ENCODE measurements at places on chromosomes 16 and 17.
A peak's percentile ranks its signal among the peaks of the same experiment; 100 is the strongest.

GRCh38 chr17:7654832-7655540 lies 4.3 kb downstream of the ATP1B2 start:
- DNase-seq: no peak

DNA sequence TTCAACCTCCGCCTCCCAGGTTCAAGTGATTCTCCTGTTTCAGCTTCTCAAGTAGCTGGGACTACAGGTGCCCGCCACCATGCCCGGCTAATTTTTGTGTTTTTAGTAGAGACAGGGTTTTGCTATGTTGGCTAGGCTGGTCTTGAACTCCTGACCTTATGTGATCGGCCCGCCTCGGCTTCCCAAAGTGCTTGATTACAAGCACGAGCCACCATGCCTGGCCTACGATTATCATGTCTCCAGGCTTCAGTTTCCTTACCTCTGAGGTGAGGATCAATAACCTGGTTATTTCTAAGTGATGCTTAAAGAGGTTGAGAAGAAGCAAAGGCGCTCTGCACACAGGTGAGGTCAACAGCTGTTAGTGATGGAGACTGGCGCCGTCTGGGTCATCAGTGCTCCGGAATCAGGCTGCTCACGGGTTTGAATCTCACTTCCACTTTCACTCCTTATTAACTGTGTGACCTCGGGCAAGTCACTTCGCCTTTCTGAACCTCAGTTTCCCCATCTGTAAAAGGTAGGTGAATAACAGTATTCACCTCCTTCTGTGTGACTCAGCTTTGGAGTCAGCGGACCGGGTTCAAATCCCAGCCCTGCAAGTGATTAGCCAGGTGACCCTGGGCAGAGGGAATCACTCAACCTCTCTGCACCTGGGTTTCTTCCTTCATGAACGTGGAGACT lies 745 bp upstream of the ABCC1 start:
- no peak for DNase-seq

DNA sequence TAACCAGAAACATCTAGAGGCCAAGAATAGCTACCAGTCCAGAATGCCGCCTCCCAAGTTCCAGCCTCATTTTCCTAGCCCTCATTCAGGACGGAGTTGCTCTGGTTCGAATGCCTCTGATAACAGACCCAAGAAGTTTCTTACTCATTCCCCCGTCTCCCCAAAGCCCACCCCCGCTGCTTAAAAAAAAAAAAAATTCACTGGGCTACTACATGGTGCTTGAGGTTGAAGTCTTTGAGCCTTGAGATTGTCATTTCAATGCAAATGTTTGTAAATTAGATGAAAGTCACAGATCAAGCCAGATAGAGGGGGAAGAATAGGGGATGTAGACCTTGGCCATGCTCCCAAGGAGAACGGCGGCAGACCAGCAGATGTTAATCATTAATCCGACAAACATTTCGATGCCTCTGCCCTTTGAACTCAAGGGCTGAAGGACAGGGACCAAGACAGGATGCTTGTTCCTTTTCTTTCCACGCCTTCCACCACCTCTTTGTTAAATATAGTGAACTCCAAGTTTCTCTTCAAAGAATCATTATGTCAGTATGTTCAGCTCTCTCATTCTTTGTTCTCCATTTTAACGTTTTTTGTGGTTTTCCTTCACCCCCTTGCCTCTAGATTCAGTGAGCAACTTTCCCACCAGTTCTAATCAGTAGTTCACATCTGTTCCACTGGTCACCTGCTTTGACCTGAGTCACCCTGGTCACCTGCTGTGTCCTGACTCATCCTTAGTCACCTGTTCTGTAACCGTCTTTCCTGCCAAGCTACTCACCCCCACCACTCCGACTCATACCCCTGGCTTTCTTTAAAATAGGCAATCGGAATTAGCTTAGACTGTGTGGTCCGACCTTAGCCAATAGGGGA lies 190.3 kb downstream of the CPPED1 start:
- DNase-seq: peak; percentile 59

DNA sequence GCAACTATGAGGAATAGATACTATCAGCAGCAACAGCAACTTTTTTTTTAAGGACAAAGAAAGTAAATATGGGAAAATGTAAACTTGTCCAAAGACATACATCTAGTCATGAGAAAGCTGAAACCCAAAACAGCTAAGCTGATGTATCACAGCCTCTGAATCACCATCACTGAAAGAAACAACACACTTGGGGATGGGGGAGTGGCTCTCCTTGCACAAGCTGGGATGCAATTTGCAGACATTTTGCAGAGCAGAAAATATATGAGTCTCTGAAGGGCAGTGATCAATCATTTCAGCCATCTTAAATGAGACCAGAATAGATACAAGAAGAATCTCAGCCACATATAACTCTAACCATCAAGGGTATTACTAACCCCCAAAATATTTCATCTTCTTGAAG lies 79.1 kb downstream of the GRIN2A start:
- no peak for DNase-seq

DNA sequence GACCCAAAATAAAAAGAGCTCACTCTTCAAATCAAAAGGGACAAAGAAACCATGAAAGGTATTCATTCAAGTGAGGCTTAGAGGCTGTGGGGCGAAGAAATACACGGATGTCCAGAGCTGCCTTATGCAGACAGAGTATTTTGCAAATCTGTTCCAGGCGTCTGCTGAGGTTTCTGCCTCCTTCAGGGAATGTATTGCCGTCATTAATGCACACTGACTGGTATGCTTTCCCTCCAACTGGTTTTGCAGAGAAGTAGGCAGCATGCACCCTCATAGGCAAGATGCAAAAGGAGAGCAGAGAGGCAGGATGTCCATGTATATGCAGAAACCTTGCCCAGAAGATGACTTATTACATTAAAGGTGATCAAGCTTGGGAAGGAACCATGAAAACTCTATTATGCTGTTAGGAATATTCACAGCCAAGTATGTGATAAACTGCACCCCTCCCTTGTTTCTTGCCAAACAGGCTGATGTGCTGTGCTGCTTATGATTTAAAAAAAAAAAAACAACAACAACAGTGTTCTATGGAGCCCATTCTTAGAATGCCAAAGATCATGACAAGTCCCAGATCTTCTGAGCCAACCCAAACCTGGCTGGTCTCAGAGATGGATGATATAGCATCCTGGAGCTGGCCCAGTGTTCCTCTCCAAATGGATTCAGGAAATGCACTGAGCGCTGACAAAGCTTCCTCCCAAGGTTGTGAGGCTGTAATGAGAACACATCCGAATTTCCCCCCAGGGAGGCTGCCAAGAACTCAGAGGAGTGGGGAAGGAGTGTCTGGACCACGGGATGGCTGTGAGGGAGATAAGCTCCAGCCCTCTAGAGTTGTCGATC lies 77.6 kb upstream of the HLF start:
- no peak for DNase-seq

- DNase-seq: no peak
Measured at GRCh38 chr16:14427371-14427948, 202.6 kb downstream of the PARN start.

- no peak for DNase-seq
Measured at GRCh38 chr17:2034806-2035540, 5.0 kb downstream of the DPH1 start.

- no peak for DNase-seq
Measured at GRCh38 chr16:82363026-82363816, 193.2 kb upstream of the MPHOSPH6 start.

DNA sequence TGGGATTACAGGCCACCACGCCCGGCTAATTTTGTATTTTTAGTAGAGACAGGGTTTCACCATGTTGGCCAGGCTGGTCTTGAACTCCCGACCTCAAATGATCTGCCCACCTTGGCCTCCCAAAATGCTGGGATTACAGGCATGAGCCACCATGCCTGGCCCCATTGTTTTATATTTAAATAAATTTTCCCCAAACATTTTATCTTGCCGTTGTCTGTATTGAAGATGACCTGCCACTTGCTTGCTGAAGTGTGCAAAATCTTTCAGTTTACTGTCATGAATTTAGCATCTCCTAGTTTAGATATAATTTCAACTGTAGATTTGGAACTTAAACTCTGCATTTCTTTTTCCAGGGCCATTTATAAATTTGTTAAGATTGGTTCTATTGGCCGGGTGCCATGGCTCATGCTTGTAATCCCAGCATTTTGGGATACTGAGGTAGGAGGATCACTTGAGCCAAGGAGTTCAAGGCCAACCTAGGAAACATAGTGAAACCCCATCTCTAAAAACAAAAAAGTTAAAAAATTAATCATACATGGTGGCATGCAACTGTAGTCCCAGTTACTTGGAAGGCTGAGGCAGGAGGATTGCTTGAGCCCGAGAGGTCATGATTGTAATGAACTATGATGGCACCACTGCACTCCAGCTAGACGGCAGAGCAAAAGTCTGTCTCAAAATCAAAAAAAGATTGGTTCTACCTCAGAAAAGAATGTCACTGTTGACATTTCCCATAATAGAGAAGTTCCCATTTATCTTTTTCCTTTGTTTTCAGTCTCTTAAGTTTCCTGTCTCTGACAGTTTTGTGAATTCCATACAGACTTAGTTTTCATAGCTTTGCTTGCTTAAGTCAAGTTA lies 84.4 kb downstream of the VMP1 start:
- DNase-seq: no peak

GRCh38 chr17:82926716-82927115 lies 86.9 kb upstream of the ZNF750 start:
- no peak for DNase-seq

- DNase-seq: no peak
Measured at GRCh38 chr16:17269439-17269838, 201.3 kb downstream of the XYLT1 start.

DNA sequence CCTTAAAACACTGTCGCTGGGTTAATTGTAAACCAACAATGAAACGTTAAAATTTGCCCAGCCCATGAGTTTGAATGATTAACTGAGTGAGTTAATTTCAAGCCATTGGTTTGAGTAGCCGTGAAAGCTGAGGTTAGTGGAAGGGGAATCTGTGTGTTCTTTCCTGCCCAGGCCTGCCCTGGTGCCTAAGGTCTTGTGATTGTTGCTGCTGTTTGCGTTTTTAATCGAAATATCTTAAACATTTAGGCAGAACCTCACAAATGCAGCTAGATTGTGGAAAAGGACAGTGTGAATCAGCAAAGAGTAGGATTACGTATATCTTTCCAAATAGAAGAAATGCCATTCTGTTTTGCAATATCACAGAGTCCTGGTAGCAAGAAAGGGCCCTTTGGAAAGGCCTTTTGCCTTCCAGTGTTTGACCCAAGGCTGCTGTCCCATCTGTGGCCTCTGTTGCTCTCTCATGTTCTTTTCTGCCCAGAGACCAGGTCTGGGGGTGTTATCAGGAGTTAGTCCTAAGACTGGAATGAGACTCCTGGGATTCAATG lies 113.8 kb downstream of the MSI2 start:
- peak; percentile 25 for DNase-seq

DNA sequence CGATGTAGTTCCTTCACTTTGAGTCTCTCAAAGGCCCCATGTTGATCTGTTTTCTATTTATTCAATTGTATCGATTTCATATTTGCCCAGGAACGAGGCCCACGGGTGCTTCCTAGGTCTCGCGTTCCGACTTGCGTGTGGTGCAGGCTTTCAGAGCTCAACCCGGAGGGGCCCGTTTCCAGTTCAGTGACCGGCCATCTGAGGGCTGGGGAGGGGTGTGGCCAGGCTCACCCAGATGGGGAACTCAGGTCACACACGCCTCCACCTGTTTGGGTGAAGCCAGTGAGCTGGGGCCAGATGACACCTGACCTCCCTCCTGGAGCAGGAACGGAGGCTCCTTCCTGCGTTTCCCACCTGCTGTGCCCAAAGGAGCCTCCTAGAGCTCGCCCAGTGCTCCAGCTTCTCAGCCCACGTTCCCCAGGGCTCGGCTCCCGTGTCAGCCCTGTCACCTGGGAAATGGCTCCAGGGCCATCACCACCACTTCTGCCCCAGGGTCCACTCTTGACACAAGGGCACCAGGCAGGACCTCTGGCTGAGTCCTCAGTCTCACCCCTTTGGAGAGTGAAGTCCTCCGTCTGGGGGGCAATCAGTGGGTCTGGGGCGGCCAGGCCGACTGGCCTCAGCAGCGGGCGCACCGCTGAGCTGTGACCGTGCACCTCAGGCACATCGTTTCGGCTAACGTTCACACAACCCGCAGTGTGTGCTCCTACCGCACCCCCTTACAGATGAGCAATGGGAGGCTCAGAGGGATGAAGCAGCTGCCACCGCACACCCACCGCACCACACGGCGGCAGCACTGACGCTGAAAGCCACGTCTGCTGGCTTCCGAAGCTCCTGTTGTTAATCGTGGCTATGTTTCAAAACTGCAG lies 18.0 kb downstream of the FOXF1 start:
- no peak for DNase-seq

- no peak for DNase-seq
Measured at GRCh38 chr17:27226611-27227230, 67.2 kb upstream of the WSB1 start.

DNA sequence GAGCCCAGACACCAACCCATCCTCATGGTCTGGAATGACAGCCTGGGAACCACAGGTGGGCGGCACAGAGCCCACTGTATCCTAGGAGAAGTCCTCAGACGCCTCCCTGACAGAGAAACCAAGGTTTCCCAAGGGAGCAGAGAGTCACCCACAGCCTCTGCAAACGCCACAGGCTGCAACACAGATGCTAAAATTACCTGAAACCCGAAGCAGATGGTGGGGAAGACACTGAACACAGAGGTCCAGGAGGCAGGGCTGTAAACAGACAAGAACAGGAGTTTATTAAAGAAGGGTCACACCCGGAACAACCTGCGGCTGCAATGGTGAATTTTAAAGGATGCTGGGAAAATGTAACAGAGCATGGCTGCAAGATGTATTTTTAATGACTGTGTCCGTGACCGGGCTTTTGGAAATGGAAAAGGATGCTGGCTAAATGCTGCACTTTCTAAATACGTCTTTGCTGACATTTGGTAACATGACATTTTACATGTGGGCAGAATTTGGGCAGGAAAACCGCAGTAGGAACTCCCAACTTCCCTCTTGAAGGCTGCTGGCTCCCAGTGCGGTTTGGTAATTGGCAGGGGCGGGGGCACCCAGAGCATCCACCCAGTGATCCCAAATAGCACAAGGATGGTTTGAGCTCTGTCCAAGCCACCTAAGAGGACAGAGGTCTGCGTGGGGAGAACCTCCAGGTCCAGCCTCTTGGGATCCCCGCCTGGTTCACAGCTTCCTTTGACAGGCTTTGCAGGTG lies 13.1 kb downstream of the SLC38A8 start:
- no peak for DNase-seq

DNA sequence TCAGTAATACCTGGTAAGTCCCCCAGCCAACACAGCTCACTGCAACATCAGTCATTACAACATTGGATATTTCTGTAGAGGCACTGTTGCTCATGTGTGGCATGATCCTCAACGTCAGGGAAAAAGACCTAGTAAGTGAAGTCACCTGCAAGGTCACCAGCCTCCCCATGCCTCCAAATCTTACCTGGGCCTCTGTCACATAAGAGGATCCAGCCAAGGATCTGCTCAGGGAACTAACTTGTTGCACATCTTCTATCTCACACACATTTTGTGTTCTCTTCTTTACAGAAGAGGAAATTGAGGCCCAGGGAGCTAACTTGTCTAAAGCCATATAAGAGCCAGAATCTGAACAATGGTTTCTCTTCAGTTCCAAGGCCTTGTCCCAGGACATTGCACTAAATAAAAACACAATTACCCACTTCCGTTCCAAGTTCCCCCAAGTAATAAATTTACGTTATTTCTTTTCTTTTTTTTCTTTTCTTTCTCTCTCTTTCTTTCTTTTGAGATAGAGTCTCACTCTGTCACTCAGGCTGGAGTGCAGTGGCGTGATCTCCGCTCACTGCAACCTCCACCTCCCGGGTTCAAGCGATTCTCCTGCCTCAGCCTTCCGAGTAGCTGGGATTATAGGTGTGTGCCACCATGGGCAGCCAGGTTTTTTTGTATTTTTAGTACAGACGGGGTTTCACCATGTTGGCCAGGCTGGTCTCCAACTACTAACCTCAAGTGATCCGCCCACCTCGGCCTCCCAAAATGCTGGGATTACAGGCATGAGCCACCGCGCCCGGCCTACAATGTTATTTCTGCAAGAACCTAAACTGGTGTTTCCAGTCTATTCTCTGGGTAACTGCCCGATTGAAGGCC lies 1.3 kb downstream of the SHMT1 start:
- no peak for DNase-seq

Measured in NCI-H526 treated with DMSO at 0.1 percent for 48 hours (cell line).